ENCODE measurements at places on chromosomes 12 and 14. TPM values are rescaled to one million over a fixed set of nuclear protein-coding genes. Genes with fewer than 3 reads are reported as not detected.
A peak's percentile ranks its signal among the peaks of the same experiment; 100 is the strongest.

DNA sequence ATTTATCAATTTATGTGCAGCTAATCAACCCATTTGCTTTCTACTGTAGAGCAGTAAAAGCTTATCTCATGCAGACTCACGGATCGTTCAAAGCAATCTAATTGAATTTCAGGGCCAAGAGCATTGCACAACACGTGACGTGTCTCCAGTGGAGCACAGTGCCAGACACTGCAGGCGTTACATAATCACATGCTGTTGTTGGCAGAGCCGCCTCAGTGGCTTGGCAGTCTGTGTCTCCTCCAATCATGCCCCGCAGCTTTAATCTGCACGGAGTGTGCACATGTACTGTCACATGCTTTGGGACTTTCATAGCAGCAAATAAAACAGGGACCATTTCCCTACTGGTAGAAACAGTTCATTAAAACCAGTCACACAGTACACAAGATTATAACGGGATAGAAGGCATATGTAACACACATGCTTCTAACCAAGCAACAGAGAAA is 309.3 kb downstream of the ITPR2 start:
- peak; percentile 94 for DNase-seq

SLC8A3 gene
- under 0.01 TPM for total RNA-seq

- no peak for DNase-seq
These were observed 5.6 kb downstream of the GLI1 start for GRCh38 chr12:57465030-57465746.

DNA sequence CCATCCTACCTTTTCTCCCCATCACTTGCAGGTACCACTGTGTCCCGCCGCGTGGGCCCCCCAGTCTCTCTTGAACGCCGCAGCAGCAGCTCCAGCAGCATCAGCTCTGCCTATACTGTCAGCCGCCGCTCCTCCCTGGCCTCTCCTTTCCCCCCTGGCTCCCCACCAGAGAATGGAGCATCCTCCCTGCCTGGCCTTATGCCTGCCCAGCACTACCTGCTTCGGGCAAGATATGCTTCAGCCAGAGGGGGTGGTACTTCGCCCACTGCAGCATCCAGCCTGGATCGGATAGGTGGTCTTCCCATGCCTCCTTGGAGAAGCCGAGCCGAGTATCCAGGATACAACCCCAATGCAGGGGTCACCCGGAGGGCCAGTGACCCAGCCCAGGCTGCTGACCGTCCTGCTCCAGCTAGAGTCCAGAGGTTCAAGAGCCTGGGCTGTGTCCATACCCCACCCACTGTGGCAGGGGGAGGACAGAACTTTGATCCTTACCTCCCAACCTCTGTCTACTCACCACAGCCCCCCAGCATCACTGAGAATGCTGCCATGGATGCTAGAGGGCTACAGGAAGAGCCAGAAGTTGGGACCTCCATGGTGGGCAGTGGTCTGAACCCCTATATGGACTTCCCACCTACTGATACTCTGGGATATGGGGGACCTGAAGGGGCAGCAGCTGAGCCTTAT is 9.2 kb downstream of the ARHGAP9 start:
- no peak for DNase-seq

DNA sequence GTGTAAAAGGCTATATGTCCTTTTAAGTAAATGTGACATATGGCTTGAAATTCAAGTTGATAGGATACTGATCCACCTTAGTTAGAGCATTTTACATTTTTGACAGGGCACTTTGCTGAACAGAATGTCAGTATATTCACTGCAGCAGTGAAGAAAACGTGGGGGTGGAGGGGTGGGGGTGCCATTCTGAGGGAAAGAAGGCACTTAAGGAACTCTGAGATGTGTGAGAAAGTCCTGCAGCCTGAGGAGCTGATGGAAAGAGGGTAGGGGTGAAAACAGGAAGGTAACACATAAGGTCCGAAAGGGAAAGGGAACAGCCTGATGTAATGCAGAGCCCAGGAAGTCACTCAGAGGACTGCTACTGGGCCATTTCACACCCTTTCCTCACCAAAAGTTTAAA is 265.5 kb upstream of the GRIP1 start:
- no peak for DNase-seq

TM7SF3 gene
- total RNA-seq, result 426 TPM

DNA sequence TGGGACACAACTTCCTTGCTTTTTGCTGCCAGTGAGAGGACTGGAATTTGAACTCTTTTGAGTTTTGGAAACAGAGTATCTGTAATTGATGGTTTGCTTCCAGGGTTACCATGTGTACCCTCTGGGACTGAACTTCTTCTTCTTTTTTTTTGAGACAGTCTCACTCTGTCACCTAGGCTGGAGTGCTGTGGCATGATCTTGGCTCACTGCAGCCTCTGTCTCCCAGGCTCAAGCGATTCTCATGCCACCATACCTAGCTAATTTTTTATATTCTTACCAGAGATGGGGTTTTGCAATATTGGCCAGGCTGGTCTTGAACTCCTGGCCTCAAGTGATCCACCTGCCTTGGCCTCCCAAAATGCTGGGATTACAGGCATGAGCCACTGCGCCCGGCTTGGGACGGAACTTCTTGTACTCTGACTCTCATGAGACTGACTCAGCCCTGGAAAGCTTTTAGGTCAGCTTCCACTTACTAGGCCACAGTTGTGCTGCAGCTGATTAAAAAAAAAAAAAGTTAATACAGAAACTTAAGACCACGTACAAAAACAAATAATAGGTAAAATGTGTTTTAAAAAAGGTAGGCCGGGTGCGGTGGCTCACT is 15.8 kb downstream of the SEL1L start:
- DNase-seq, result no peak

DNA sequence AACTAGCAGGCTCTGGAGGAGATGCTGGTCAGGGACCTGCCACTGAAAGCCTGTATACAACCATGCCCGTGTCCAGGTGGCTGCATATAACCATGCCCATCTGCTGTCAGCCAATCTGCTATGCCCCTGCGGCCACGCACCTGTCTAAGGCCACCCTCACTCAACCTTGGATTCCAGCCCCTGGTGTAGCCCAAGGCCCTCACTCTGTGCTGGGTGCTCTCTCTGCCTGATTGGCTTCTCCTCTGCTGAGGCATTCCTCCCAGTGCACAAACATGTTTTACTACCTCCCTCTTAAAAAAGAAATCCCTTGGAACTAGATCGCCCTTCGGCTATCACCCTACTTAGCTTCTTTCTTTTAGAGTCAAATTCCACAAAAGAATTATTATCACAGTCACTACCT is 45.5 kb downstream of the ZFP36L1 start:
- no peak for DNase-seq

DNA sequence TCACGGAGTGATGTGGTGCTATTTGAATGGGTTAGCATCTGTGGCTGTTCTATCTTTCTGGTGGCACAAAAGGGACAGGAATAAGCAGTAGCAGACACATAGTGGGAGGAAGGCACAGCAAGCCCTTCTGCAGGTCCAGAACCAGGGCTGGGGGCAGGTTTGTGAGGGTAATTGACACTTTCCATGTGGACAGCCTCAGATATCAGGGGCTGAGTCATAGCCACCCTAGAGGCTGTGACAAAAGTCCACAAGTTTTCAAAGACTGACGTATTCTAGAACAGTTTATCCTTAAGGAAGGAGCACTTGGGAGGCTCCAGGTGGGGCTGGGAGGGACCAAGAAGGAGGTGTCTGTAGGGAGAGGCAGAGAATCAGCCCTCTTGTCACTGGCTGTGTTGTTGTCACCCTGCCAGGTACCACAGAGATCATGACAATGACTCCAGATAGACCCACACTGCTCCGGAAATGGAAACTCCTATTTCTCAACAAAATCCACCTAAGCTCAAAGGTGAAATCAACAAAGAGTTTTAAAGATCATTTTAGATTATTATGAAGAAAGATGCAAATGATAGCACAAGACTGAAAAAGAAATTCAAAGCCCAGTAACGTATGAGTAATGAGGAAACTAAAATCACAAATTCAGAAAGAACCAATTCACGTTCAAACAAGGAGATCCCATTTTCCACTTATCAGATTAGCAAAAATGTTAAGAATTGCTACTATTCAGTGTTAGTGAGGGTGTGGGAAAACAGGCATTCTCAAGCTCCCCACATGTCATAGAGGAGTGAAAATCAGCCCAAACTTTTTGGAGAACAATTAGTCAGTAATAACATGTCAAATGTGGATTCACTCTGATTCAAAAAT is 48.3 kb downstream of the NFKBIA start:
- DNase-seq, result peak; percentile 52

PUS7L gene
- 9.7 TPM for total RNA-seq

DNA sequence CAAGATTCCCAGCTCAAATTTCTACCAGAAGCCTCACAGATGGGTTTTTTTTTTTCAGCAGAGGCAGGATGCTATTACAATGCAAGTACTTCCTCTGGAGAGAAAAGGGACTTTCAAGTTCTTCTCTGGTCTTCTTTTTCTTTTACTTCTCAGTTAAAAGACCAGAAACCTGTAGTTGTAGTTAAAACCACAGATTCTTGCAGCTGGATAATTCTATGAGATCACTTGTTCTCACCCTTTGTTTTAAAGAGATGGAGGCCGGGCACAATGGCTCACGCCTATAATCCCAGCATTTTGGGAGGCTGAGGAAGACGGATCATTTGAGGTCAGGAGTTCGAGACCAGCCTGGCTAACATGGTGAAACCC is 47.6 kb upstream of the OVCH1 start:
- no peak for DNase-seq

DNA sequence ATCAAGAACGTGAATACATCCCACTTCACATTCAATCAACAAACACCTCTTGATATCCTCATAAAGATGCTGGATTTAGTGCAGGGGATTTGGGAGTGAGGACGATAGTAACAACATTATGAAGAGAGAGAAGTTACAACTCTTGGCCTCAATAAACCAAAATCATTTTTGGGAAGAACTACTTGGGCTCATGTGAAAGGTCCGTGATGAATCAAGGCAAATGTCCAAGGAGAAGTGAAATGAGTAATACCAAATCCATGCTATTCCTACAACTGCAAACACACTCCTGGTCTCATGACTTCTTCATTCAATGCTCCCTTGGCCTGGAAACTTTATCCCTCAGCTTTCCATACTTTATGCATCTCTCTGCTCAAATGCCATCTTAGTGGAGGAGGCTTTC is 162.0 kb upstream of the LMNTD1 start:
- no peak for DNase-seq

RNASE3 gene
- not detected for total RNA-seq

DNA sequence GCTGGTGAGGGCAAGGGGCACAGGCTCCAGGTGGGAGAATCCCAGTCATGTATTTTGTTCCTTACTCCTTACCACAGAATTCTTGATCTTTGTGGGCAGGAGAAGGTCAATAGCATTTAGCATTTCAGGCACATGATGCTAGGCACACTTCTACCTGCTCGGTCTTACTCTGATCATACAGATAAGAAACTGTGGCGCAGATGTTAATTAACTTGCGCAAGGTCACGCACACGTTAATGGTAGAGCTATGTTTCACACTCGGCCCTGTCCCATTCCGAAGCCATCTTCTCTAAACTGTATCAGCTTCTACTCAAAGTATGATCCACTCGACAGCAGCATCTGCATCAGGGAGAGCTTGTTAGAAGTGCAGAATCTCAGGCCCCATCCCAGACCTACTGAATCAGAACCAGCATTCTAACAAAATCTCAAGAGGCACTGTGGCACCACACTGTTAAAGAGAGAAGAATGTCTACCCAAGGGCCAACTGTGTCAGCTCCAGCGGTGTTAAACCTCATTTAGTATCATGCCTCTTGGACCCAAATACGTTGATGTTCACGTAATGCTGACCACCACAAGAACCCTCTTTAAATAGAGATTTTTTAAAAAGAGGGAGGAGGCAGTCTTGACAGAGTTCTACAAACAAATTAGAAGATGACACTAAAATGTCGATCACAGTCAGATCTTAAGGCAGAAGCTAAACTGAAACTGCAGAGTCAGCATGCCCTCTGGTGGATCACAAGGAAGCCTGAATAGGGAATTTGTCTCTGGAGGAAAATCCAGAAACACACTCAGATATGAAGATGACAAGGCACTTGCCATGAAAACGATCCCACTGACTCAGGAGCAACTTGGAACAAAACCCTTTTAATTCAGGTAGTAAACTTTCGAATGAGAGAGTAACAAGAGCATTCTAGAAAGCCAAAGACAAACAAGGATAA is 7.3 kb downstream of the STXBP6 start:
- no peak for DNase-seq

VRK1 gene
- 10.8 TPM for total RNA-seq

- DNase-seq, result no peak
These were observed 4.9 kb upstream of the PPP1R12A start for GRCh38 chr12:79939728-79940310.

DNA sequence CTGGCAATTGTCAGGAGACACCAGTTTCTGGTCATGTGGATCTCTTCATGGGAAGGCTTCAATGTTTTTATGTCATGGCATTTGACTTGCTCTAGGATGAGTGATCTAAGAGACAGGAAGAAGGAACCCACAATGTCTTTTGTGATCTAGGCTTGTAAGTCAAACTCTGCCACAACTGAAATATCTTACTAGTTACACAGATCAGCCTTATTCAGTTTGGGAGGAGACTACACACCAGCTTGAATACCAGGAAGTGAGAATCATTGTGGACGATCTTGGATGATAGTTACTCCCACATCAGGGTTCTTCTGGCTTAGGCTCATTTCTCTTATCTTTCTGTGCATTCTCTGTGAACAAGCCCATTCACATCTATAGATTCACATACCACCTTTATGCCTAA is 236.2 kb upstream of the FBXO33 start:
- peak; percentile 14 for DNase-seq

TAS2R9 gene
- not detected for total RNA-seq

LALBA gene
- not detected for total RNA-seq
